ENCODE measurements at places on chromosomes 4 and X.

- no peak for DNase-seq
These were observed 155.7 kb downstream of the CHIC2 start for GRCh38 chr4:53908661-53909078.

DNA sequence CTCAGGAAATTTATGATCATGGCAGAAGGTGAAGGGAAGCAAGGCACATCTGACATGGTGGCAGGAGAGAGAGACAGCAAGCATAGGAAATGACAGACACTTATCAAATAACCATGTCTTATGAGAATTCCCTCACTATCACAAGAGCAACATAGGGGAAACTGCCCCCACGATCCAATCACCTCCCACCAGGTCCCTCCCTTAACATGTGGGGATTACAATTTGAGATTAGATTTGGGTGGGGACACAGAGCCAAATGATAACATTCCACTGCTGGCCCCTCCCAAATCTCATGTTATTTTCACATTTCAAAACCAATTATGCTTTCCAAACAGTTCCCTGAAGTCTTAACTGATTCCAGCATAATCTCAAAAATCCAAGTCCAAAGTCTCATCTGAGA lies 8.2 kb upstream of the TMA16 start:
- DNase-seq, result no peak

- no peak for DNase-seq
These were observed 8.6 kb upstream of the RAB28 start for GRCh38 chr4:13492747-13493146.

- no peak for DNase-seq
These were observed 81.0 kb upstream of the ARMCX2 start for GRCh38 chrX:101740642-101741041.

- DNase-seq, result no peak
These were observed 354.9 kb downstream of the CAMK2D start for GRCh38 chr4:113406723-113407016.

All from H1 (cell line).